Stimulated activated CD8-positive, alpha-beta memory T cell treated with anti-CD3 and anti-CD28 coated beads, Interleukin-7, amount 100 ng/mL, for 1 hour (primary cell): ENCODE measurements at places on chromosomes 6 and 20.

DNA sequence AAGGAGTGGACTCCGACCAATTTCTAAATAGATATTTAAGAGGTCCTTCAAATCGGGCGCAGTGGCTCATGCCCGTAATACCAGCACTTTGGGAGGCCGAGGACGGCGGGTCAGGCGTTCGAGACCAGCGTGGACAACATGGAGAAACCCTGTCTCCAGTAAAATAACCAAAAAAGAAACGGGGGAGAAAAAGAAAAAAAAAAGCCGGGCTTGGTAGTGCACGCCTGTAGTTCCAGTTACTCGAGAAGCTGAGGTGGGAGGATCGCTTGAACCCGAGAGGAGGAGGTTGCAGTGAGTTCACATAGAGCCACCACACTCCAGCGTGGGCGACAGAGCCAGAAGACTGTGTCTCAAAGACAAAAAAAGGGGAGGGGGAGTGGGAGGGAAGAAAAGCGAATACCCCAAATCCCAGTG is 53.3 kb upstream of the HFE start:
- no peak for DNase-seq

GRCh38 chr6:55663914-55664313 is 84.9 kb upstream of the HMGCLL1 start:
- no peak for DNase-seq

DNA sequence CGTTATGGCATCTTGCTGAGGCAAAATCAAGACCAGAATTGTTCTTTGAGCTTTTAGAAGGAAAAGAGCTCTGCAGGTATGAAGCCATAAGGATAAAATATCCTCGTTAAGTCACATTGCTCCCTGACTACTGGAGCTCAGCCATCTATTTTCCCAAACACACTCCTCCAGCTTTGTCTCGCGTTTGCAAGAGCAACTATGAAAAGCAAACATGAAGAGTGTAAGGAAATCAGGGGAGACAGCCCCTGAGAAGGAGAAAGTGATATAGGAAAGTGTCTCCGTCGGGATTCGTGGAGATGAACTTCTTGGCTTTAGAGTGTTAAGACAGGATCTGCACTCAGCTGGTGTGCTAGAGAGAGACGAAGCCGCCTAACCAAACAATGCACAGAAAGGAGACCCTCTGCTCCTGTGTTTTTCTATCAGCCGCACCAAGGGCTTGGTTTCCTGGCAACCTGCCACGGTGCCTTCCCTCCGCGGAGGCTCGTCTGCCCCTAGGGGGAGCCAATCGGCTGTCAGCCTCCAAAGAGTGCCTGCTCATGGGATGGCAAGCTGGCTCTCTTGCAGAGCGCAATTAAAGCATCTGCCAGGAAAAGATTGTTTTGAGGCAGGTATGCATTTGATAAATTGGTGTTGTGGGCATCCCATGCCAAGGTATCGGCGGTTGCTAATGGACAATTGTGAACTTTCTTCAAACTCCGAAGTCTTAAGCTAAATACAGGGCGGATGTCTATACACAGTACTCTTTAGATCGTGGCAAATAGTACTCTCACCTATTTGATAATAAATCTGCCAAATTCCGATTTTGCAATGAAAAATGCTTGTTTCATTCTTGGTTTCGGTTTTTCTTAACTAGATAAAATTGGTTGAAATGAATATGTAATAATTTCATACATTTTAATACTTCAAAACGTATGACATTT is 603.2 kb downstream of the RNF144B start:
- DNase-seq, result no peak

DNA sequence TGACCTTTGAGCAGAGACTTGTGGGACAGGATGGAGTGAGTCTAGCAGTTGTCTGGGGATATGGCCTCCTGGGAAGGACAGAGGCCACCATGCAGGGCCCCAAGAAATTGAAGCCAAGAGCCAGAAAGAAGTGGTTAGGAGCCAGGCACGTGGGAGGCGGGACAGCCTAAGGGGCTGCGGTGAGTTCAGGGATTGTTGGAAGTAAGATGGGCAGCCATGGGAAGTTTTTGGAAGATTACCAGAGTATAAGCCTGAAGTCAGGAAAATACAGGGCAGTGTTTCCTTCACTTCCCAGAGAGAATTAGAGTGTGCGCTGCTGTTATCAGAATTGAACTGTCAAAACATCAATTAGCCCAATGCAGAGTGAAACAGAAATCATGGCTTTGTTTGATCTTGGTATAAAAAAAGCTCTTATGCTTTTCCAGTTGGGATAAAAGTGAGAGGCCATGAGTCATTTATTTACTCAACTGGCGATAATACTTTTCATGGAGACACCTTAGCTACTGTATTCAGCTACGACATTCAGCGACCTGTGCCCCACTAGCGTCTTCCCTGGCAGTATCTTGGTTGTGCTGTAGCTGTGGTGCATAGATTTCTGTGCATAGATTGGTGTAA is 66.9 kb downstream of the PHACTR2 start:
- no peak for DNase-seq

- DNase-seq, result no peak
Measured at GRCh38 chr20:62925076-62925419, 1.3 kb downstream of the DIDO1 start.

DNA sequence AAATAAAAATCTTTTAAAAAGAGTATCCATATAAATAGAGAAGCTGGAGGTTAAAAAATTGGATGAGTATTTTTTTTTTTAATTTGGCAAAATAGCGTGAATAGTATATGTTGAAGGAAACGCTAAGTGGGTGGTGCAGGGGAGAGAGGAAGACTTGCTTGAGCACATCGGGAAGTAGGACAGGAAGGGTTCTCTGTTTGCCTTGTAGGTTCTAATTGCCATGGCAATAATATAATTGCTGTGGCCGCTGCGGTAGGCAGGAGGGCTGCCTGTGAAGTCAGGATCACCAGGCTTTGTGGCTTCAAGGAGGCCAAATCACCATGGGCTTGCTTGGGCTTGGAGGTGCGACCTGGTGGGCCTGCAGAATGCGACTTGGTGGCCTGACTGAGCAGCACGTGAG is 35.1 kb downstream of the IGF2R start:
- DNase-seq, result no peak

- DNase-seq, result no peak
Measured at GRCh38 chr20:12882832-12883506, 125.8 kb upstream of the SPTLC3 start.

DNA sequence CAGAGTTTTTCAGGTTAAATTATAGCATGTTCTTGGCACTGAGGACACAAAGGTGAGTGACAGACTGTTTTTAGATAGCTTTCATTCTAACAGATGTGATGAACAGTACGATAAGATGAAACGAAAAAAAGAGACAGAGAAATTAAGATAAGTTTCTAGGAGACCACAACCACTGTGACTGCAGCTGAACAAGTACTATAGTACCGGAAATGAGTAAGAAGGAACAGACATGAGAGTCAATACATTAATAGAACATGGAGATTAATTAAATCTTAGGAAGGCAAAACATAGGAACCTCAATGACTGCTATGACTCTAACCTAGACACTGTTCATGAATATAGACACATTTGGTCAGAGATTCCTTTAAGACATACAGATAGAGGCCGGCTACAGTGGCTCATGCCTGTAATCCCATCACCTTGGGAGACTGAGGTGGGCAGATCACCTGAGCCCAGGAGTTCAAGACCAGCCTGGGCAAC is 40.2 kb downstream of the HBS1L start:
- DNase-seq, result no peak

DNA sequence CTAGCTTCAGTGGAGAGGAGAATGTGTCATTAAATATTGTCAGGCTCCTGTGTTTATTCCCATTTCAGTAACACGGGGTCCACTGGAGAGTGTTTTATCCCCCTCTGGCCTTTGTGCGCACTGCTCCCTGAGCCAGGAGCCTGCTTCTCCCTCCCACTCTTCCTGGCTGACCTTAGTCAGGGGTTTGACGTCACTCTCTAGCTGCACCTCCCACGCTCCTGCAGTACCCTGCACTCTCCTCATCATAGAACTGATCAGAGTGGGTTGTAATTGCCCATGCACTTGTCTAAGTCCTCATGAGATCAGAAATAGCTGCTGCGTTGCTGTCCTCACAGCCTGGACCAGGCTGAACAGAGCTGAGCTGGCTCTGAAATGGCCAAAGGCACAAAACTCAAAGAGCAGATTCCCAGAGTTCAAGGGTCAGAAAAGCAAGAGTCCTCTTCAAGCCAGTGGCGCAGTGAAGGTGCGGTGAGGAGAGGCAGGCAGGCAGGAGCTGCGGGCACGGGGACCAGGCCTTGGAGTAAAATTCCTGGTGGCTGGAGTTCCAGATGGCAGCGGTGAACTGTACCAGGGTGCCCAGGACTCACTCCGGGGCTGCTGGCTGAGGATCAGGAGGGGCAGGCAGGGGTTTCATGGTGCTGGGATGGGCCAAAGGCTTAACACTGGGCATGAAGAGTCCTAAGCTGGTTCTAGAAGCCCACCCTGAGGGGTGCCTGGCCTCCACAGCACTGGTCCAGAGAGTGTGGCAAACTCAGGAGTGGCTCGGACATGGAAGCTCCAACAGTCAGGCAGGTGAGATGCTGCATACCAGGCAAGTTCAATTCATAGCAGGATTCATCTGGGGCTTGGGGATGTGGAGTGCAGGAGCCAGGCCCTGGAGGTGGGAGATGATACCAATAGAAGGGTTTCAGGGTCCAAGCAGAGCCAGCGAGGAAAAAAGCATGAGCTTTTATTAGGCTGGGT is 170.9 kb downstream of the SCP2D1 start:
- no peak for DNase-seq

DNA sequence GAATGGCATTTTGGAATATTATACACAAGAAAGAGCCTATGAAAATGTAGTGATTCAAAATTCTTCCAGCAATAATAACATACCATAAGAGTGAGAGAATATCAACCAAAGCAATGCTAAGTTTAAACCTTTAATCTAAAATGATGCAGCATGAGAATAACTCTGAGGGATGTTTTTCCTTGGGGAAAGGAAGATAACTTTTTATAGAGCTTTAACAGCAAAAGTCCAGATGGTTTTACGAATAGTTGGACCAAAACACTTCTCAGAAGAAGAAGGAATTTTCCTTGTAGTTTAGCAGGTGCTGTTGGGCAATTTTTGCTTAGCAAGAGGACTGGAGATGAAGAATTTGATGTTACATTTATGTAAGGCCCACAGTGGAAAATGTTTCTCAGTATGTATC is 1503.2 kb downstream of the HACE1 start:
- no peak for DNase-seq

GRCh38 chr6:92354270-92354829 is 1065.0 kb downstream of the EPHA7 start:
- DNase-seq, result no peak

- DNase-seq, result no peak
Measured at GRCh38 chr20:48730977-48731376, 96.8 kb downstream of the PREX1 start.

DNA sequence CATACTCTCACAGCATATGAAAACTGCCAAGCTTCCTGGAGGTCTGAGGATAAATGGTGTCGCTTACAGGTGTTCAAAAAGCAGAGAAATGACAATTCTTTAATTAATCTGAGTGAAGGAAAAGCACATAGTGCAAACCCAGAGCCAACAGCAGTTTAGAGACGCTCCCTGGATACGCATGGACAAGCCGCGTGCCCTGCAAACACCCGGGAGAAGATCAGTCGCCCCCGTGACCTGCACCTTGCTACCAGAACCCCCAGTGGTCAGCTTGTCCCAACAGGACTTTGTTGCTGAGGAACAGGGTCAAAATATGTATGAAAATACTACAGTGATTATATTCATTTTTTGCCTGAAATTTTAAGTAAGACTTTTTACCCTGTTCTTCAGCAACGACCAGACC is 93.9 kb downstream of the PSMG4 start:
- no peak for DNase-seq

DNA sequence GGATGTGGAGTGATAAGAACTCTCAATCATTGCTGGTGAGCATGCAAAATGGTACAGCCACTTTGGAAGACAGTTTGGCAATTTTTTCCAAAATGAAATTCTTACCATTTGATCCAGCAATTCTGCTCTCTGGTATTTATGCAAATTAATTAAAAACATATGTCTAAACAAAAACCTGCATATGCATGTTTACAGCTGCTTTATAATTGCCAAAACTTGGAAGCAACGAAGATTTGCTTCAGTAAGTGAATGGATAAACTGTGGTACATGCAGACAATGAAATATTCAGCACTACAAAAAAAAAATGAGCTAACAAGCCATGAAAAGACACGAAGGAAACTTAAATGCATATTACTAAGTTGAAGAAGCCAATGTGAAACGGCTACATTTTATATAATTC is 55.5 kb upstream of the SMLR1 start:
- DNase-seq, result no peak

DNA sequence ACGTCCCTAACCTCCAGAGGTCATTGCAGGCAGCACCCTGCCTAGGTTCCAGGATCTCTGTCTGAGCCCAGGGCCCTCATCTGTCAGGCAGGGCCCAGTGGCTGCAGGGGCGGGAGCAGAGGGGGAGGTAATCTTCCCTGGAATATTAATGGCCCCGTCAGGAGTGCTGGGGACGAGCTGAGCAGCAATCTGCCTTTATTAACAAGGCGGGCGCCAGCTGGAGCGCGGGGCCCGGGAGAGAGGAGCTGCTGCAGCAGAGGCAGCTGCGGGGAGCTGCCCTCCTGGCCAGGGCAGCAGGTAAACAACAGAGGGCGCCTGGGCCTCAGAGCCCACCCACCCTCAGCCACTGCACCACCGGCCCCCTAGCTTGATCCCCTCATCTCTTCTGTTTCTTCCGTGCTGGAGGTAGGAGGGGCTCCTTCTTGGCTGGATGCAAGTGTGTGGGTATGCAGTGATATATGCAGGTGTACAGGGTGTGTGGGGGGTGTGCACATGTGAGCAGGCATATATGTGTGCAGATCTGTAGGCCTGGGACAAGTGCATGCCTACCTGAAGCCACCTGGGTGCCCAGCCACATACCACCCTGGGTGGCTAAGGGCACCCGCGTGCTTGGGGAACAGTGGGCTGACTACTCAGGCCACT is 131.8 kb upstream of the MLN start:
- DNase-seq, result no peak

DNA sequence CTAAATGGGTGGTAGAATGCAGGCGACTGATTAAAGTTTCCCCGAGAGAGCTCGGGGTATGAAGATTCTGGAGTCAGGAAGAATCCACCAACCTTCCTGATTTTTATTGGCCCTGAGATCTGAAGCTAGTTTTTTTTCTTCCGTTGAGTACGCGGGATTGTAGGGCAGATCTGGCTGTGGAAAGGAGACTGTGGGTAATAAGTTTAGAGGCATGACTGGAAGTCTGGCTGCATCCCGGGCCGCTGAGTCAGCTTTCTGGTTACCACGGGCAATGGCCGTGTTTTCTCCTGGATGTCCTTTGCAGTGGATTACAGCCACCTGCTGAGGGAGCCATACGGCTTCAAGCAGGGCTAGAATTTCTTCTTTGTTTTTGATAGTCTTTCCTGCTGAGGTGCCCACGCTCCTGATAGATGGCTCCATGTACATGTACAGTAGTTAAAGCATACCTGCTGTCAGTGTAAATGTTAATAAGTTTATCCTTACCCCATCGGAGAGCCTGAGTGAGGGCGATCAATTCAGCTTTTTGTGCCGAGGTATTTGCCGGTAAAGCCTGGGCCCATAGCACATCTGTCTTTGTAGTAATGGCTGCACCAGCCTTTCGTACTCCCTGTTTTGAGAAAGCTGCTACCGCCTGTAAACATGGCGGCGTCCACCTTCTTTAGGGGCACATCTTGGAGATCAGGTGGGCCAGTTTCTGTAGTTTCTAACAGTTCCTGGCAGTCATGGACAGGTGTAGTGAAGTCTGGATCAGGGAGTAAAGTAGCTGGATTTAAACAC is 154.0 kb downstream of the TRIM27 start:
- no peak for DNase-seq
